NCI-H526 (cell line): ENCODE measurements at places on chromosomes 11 and 22.
A peak's percentile ranks its signal among the peaks of the same experiment; 100 is the strongest.

DNA sequence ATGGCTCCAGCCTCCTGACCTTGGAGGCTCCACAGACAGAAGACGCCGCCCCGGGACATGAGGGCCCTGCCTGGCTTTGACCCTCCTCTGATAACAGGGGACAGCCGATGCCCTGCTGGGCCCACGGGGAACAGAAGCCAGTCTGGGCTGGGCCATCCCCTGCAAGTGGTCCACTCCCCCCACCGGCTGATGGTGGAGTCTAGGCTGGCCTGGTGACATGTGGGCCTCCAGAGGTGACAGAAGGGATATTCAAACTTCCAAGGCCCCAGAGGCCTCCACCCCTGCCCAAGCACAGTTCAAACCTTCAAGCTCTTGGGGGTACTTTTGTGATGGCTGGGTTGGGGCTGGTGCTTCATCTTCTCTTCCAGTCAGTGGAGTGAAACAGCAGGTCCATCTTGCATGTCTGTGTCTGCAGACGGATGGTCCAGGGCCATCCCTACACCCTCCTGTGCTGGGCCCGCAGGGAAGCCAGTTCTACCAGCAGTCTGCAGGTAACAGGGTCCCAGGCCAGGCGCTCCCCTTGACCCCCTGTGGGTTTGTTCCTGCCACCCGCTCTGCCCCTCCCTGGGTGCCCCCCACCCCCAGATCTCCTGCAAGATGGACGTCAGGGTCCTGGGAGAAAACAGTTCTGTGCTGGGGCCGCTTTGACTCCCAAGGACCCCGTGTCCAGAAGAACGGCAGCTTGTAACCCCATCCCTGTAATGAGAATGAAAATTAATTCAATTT is 929.9 kb downstream of the BRD1 start:
- no peak for DNase-seq

GRCh38 chr11:122045181-122045586 is 70.8 kb downstream of the BLID start:
- DNase-seq = no peak

GRCh38 chr11:61480994-61481335 is 27.6 kb upstream of the LRRC10B start:
- DNase-seq = peak; percentile 87

- no peak for DNase-seq
Measured at GRCh38 chr11:70399681-70400112, 1.4 kb downstream of the CTTN start.

DNA sequence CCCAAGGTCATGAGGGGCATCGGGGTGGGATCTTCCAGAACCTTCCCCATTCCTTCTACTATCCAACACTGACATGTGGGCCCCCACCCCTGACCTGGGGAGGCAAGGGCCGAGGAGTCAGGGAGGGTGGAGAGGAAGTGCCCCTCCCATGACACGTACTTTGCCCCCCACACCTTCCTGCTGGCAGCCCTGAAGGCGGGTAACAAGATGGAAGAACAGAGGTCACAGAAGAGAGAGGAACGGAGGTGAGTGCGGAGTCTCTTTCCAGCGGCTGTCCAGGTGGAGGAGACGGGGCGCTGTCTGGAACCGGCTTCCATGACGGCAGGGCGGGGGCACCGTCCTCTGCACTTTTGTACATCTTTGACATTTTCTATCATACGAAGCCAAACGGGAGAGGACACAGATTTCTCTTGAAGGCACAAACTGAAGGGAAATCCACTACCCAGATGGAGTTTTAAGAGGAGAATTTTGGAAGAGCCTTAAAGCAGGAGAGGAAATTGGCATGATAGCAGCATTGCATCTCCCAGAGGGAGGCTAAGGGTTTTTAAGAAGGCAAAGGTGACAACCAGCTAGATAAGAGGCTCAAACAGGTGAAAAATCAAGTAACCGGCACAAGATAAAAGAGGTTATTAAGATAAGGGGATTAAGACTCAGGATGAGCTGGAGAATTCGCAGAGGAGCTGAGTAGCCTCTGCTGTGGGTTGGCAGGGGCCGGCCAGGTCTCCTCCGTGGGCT is 16.7 kb downstream of the OSBPL5 start:
- DNase-seq = no peak

DNA sequence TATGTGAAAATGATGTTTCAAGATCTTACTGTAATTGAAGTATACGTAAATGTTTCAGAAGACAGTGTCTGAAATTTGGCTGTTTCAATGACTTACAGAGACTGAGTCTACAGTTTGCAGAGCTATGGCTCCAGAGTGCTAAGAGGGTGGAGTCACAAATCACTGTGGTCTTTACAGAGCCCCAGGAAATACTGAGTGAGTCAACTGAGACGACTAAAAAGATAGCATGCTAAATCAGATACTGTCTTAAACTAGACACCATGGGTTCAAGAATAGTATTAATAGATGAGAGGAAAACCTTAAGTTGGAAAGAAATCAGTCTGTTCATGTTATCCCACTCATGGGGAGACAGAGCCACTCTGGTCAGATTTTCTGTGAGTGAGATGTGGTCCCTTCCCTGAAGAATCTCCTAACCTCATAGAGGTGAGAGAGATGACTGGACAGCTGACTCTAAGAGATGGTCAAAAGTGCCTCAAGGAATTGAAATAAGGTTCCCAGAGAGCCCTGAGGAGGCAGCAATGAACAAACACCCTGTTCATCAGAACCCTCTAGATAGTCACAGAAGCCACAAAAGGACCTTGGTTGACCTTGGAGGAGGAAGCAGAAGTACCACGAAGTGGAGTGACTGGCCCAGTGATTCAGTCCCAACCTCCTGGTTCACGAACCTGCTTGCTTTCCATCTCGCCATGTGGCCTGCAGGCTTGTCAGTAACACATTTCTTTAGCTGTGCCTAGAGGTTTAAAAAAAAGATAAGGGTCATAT is 30.2 kb downstream of the C11orf91 start:
- DNase-seq = peak; percentile 83

GRCh38 chr11:86670911-86671310 is 1.5 kb downstream of the ME3 start:
- DNase-seq = no peak

DNA sequence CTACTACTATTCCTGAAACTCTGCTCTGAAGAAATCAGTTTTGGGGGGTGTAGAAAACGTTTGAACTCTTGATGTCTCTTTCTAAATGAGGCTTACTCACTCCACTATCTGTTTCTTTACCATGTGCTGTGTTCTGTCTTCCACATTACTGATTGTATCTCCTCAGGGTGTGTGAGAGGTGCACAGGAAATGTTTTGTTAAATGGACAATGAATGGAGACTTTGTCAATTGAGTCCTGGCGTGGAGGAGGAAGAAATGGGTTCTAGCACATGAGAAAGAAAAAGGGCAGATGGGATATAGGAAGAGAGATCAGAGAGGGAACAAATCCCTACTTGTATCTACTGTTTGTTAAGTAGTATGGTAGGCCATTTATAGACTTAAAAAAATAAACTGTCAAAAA is 577.1 kb upstream of the CCDC90B start:
- no peak for DNase-seq

DNA sequence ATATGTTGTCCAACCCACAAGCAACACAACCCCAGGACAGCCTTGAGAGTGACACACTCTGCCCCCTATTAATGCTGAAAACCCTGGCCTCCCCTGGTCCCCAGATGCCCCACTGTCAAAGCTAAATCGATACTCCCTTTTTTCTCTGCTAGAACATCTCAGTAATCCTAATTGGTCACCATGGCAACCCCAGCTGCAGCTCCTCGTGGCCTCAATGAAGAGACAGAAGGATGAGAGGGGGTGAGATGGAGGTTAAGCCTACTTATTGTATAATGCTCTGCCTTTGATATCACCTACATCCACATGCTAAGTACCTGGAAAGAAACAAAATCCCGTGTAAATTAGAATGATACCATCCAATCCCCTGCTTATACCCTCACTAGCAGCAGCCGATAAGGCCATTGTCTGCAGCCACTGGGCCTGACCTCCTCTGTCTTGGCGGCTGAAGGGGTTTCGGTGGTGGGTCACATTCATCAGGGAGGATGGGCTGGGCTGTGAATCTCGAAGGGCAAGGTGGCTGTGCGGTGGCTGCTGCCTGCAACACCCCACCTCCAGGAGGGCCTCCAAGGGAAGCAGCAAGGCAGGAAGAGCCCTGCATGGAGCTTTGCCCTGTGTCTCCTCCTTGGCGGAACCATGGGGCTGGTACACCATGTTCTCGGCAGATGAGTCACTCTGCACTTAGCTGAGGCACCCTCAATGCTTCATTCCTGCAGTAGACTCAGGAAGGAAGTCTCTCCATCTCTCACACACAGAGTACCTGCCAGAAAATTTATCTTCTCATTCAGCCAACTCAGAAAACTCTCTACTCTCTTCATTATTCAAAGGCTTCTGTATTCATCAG is 399.5 kb downstream of the BUD13 start:
- DNase-seq = no peak

DNA sequence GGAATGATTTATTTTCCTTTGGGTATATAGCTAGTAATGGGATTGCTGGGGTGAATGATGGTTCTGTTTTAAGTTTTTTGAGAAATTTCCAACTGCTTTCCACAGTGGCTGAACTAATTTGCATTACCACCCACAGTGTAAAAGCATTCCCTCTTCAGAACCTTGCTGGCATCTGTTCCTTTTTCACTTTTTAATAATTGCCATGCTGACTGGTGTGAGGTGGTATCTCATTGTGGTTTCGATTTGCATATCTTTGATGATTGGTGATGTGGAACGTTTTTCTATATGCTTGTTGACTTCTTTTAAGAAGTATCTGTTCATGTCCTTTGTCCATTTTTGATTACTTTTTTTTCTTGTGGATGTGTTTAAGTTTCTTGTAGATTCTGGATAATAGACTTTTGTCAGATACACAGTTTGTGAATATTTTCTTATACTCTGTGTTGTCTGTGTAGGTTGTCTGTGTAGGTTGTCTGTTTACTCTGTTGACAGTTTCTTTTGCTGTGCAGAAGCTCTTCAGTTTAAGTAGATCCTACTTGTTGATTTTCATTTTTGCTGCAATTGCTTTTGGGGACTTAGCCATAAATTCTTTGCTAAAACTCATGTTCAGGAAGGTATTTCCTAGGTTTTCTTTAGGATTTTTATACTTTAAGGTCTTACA is 291.8 kb upstream of the DDI1 start:
- peak; percentile 72 for DNase-seq

- no peak for DNase-seq
Measured at GRCh38 chr22:31340360-31340759, 5.8 kb downstream of the PATZ1 start.

GRCh38 chr22:37326726-37327125 is 44.4 kb downstream of the CYTH4 start:
- no peak for DNase-seq

DNA sequence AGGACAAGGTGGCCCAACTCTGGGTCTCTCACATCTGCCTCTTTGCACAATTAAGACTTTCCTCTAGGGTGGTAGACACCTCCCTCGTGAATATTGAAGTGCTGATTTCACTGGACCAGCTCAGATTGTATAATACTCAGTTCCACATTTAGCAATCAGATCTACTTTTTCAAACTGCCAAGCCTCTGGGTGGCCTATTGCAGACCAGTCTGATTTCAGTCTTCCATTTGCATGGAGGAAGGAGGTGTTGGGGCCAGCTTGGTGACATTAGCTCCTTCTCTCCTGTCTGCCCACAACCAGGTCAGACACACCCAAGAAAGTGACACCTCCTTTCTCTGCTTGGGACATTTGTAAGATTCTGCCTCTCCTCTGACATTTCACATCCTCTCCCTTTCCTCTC is 78.2 kb downstream of the PPFIBP2 start:
- no peak for DNase-seq

- no peak for DNase-seq
Measured at GRCh38 chr11:128608746-128609407, 21.5 kb upstream of the ETS1 start.

- no peak for DNase-seq
Measured at GRCh38 chr11:93908689-93909088, 58.3 kb upstream of the VSTM5 start.

DNA sequence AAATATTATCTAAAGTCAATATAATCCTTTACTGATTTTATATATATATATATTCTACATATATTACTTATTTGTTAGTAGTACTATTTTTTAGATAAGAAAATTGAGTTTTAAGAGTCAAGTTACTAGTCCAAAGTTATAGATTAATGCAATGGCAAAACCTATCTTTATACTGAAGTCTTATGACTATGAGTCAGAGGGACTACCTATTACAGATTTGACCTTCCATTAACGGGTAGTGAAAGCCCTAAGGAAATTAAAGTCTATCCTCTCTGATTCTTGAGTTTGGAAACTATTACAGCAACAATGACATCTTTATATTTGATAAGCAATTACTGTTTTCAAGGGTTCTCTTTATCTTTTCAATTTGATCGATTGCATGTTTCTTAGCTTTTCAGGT is 315.8 kb downstream of the CASP12 start:
- DNase-seq = no peak

DNA sequence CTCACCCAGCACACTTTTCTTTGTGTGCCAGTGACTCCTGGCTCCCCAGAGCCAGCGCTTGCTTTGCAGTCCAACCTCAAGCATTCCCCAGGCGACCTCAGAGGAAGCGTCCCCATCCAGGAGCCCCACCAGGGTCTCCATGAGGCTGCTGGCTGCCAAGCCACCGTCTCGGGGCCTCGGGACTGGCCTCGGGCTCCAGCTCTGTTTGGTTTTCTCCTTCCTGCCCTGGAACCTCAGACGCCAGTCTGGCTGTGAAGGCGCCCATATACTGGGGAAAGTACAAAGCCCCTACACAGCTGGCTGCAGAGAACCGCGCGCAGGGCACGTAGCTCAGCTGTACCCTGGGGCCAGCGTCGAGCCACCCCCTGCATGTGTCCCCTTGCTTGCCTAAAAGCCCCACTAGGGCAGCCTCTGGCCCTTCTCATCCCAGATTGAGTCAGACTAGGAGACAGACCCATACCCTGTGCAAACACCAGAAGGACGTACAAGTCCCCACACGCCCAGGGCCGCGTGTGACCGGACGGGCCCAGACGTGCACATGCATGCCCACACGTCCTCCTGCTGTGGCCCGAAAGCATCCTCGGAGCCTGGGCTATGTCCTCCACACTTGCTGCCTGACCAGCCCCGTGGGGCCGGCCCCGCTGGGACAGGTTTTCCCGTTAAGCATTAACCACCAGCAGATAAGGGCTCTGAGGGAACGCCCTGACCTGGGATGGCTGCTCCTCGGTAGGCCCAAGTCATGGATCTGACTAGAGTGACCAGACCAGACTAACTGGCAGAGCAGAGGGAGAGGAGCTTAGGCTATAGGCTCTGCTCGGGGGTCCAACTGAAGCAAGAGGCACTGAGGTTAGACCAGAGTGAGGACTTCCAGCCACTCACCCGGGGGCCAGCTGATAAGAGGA is 4.2 kb upstream of the SYT8 start:
- peak; percentile 57 for DNase-seq
